ENCODE measurements at places on chromosomes 11 and 22.

DNA sequence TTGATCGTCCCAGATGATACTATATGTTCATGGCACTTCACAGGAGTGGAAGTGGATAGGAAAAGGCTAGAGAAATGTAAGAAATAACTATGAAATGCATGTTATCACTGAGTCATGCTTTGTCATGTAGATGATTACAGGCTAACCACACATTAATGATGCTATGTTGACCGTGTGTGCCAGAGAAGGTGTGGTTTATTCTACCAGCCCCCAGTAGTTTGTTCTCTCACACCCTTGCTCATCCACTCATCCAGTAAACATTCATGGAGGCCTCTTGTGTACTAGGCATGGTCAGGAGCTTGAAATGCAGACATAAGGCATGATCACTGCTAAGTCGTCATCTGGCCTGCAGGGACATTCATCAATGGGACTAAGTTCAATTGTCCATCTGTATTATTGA is 153.0 kb upstream of the PITPNB start:
- no peak for DNase-seq

- no peak for DNase-seq
Measured at GRCh38 chr22:20044495-20045151, 23.7 kb downstream of the TANGO2 start.

GRCh38 chr11:101996111-101996510 is 51.1 kb upstream of the CFAP300 start:
- DNase-seq, result no peak

GRCh38 chr22:36795633-36796032 is 19.7 kb upstream of the IFT27 start:
- DNase-seq, result no peak

GRCh38 chr22:39311592-39312400 is 7.6 kb downstream of the RPL3 start:
- peak; percentile 43 for DNase-seq

- no peak for DNase-seq
Measured at GRCh38 chr11:19200410-19201201, 1.2 kb downstream of the CSRP3 start.

- no peak for DNase-seq
Measured at GRCh38 chr22:45136594-45136993, 27.1 kb upstream of the NUP50 start.

DNA sequence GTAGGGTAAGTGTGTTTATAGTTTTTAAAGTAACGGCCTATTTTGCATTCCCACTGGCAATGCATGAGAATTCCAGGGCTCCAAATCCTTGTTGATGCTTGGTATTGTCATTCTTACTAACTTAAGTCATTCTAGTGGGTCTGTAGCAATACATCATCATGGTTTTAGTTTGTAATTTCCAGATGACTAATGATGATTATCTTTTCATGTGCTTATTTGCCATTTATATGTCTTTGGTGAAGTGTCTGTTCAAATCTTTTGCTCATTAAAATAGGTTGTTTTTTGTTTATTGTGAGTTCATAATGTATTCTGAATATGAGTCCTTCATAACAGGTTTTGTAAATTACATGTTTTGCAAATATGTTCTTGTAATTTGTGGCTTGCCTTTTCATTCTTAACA is 31.2 kb downstream of the MTMR3 start:
- no peak for DNase-seq

DNA sequence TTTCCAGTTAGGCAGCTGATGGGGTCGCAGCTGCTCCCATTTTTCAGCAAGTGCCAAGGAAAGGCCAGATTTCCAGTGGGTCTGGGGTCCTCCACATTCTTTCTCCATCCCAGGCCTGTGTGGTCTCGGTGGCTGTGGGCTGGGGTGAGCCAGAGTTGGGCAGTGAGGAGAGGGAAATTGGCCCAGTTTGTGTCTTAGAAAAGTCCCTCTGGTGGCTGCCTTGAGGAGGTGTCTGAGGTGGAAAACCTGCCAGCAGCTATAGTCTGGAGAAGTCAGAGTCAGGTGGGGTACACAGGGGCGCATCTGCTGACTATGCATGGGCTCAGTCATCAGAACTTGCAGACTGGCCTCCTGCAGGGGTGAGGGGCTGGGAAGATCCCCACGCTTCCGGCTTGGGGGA is 30.5 kb downstream of the MRGPRD start:
- no peak for DNase-seq

DNA sequence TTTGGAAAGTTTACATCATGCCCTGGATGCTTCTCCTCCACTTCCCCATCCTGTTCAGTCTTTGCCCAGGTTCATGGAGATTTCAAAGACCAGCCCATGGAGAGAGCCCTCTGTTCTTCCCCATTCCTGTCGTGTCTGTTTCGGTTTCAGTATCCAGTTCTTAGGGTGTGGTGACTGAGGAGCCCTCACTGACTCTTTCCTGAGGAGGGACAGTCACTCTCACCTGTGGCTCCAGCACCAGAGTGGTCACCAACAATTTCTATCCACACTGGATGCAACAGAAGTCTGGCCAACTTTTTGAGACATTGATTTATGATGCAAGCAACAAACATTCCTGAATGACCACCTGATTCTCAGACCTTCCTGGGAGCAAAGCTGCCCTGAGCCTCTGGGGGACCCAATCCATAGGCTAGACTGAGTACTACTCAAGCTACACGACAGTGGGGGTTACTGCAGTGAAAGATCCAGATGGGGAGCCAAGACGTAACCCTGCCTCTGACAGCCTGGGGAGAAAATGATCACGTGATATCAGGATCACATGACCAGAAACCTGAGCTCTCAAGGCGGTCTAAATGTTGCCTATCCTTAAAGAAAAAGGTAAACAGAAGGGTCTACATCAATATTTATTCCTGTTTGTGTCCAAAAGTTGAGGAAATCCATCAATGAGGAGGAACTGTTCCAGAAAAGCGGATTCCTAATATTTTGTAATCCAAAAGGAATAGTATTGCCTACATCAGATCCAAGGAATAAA is 76.2 kb upstream of the VPREB1 start:
- peak; percentile 18 for DNase-seq

- DNase-seq, result no peak
Measured at GRCh38 chr22:46105494-46106278, 44.6 kb upstream of the PPARA start.

GRCh38 chr11:35983981-35984380 is 40.1 kb downstream of the LDLRAD3 start:
- DNase-seq, result no peak
